ENCODE measurements at places on chromosomes 5 and 9.

DNA sequence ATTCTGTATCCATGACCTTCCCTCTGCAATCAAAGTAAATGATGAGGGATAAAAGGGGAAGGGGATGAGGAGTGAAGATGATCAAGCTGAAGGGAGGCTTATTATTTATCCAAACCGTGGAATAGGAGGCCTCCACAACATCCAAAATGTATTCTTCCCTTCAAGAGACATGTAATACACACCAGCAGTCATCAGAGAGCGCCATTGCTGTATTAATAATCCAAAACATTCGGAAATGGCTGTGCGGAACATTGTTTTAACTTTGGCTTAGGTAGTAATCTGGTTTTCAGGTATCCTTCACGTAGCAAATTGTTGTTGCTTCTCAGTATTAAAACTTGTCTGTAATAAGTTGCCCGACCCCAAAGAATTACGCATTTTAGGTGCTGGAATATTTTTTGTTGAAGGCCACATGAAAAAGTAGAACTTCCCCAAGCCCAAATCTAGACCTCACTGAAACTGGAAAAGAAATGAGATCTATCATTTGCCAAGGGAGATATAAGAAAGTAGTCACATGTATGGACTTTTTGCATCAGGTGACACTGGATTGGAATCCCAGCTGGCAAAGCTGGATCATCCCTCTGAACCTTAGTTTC is 2.6 kb upstream of the BOD1 start:
- DNase-seq, result peak; percentile 39

GRCh38 chr5:133116601-133117000 is 64.8 kb downstream of the HSPA4 start:
- DNase-seq, result no peak

- no peak for DNase-seq
These were observed 36.2 kb upstream of the PTCH1 start for GRCh38 chr9:95552814-95553546.

GRCh38 chr9:128341435-128341849 is 1.1 kb downstream of the SLC27A4 start:
- peak; percentile 83 for DNase-seq

GRCh38 chr9:107721705-107722245 is 232.2 kb upstream of the KLF4 start:
- DNase-seq, result no peak

GRCh38 chr5:109901628-109901981 is 211.9 kb downstream of the MAN2A1 start:
- no peak for DNase-seq

GRCh38 chr9:136341042-136341655 is 13.8 kb downstream of the GPSM1 start:
- DNase-seq, result no peak

- DNase-seq, result no peak
These were observed 2.0 kb upstream of the PTGR1 start for GRCh38 chr9:111601237-111602018.

- peak; percentile 21 for DNase-seq
These were observed 43.0 kb downstream of the SFXN1 start for GRCh38 chr5:175521313-175521833.

DNA sequence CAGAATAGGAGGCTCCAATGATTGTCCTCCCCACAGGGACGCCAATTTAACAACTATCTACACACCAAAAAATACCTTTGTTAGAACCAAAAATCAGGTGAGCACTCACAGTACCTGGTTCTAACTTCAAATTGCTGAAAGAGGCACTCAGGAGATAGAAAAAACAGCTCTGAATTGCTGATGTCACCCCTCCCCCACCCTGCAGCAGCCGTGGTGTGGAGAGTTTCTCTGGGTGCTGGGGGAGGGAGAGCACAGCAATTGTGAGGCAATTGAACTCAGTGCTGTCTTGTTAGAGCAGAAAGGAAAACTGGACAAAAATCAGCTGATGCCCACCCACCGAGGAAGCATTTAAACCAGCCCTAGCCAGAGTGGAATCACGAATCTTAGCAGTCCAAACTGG is 41.8 kb downstream of the TNFSF8 start:
- no peak for DNase-seq

DNA sequence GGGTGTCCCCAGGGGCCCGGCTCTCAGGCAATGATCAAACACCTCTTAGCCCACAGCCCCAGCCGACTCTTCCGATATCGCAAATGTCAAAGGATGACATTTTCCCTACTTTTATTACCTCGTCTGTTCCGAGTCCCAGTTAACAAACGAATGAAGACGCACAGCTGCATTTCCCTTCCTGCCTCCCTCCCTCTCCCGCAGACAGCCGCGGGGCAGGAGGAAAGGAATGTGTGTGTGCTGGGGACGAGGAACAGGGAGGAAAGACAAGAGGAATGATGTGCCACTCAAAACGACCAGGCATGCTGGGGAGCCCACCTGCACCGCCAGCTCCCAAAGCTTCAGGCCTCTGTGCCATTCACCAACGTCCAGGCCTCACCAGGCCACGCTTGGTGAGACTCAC is 125.9 kb upstream of the SARDH start:
- DNase-seq, result no peak

DNA sequence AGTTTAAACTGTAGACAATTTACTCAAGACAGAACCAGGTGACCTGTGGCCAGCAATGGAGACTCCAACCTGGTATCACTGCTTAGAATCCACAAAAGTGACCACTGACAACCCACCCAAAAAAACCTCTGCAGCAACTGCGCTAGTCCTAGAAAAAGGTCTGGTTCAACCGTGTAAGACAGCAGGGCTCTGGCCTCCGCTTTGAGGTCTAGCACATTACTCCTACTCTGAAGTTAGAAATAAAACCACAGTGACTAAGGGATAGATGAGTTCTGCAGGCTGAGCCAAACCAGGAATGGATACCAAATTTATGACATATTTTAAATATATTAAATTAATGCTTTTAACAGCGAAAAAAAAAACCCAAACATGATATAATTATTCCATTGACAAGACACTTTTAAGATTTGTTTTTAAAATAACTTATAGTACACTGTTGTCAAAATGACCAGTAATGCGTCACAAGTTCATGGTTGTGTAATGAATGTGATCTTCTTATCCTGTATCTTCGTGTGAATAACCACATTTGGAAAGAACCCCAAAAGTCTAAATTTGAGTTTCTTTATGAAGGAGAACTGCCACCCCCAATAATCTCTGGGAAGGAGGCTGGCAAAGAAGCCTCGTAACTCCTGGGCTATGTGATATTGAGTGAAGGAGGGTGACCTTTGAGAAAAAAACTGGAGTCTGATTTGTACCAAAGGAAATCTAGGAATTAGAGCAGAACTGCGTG is 101.9 kb upstream of the SLC44A1 start:
- no peak for DNase-seq

GRCh38 chr5:174306345-174307030 is 261.0 kb downstream of the NSG2 start:
- DNase-seq, result no peak

DNA sequence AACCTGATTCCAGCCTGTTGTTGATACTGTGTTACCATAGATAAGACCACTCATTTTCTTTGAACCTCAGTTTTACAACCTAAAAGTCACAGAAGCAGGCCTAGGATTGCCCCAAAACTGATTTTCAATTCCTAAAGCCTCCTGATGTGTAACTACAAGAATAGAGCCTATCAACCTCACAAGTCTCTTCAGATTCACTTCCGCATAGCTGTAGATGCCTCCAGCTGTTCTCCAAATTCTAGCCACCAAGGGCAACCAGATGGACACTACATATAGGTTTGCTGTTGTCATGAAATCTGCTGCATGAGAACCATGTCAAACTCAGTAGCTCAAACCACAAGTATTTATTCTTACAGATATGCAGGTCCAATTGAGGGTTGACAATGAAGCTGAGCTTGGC is 143.5 kb downstream of the SPATA31D1 start:
- DNase-seq, result no peak

DNA sequence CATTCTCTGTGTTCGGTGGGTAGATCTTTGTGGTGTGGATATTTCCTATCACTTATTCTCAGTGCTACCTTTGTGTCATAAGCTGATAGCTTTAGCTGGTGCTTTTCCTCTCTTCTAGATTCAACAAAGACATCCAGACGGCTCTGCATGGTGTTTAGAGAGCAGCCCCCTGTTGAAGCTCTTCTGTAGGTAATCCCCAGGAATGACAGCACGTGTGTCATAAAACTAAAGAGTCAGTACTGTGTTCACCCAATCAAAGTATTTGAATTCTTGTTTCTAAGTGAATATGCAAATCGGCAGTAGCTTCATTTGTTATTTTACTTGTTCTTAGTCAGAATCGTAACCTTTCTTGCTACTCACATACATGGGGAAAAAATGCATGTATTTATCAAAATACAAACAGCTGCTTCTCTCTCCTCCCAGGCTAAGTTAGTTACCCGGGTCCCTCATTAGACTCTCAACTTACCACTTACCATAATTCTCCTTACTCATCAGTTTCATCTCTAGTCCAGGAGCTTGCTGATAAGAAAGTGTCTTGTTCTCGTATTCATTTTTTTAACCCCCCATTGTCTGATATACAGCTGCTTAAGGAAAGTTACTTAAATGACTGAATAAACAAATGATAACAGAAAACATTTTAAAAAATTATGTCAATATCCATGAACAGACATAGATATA is 1696.0 kb upstream of the WWC1 start:
- DNase-seq, result no peak

DNA sequence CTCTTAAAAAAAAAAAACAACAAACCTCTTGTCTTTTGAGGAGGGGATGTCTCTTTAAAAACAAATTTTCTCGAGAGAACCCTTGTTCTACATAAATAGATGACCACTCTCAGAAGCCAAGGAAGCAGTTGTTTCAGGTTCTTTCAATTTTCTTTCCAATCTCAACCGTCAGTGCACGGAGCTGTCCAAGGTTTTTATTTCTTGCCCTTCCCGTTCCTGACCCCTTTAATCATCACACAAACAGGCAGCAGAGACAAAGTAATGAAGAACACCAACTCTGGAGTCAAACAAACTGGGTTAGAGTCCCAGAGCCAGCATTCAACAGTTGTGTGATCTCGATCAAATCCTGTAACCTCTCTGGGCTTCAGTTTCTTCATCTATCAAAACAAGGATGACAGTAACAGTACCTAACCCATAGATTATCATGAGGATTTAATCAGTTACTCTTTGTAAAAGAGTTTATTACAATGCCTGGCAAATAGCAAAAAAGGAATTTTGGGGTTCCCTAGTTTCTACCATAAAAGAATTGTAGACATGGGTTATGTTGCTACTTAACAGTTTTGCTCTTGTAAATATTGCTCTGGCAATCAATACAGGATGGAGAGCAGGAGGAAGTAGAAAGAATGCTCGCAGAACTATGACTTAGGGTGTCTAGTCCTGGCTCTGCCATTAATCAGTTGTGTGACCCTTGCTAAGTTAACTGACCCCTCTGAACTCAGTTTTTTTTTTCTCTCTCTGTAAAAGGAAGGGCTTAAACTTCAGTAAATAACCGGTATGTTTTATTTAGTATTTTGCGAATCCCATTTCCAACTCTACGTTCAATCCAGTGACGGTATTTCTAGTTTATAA is 1.0 kb upstream of the NIM1K start:
- no peak for DNase-seq

- DNase-seq, result no peak
These were observed 49.9 kb downstream of the LRRTM2 start for GRCh38 chr5:138824924-138825863.

- no peak for DNase-seq
These were observed 40.6 kb upstream of the ZNG1F start for GRCh38 chr9:41229408-41230401.

GRCh38 chr5:71013575-71013974 is 11.6 kb downstream of the NAIP start:
- DNase-seq, result no peak

DNA sequence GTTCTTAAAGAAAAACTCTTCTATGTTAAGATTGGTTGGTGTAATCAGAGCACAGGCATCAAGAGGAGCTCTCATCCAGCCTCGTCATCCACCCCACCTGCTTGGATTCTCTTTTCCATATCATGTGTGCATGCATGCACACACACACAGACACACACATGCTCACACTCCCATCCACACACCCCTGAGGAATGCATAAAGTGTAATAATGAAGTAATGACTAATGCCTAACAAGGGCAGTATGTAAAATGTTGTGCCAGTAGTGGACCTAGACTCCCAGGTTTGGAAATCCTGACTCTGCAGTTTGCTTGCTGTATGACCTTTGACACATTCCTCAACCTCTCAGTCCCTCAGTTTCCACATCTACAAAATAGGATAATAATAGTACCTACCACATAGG is 280.0 kb upstream of the ANKRD55 start:
- no peak for DNase-seq

- DNase-seq, result no peak
These were observed 47.3 kb upstream of the NEURL1B start for GRCh38 chr5:172593721-172594235.

- DNase-seq, result no peak
These were observed 298.9 kb downstream of the TRIM32 start for GRCh38 chr9:116986015-116986414.

- DNase-seq, result no peak
These were observed 751.5 kb downstream of the MAT2B start for GRCh38 chr5:164256954-164257353.

- no peak for DNase-seq
These were observed 268.1 kb downstream of the EFNA5 start for GRCh38 chr5:107402434-107403227.

- DNase-seq, result no peak
These were observed 89.4 kb downstream of the KCTD16 start for GRCh38 chr5:144260121-144260520.

GRCh38 chr5:126852091-126852571 is 75.2 kb downstream of the LMNB1 start:
- DNase-seq, result peak; percentile 48

DNA sequence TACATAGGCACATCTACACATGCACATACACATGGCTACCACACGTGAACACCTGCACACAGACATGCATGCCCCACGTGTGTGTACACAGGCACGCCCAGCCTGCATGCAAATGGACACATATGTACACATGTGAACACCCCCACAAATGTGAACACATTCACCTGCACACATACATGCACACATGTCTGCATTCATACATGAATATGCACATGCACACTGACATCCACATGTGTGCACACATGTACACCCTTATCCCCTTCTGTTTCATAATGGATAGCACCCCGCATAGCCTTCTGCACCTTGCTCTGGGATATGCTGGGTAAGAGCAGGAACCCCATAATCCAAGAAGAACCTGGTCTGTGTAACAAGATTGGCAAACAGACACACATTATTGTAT is 66.2 kb downstream of the WNK2 start:
- DNase-seq, result no peak

DNA sequence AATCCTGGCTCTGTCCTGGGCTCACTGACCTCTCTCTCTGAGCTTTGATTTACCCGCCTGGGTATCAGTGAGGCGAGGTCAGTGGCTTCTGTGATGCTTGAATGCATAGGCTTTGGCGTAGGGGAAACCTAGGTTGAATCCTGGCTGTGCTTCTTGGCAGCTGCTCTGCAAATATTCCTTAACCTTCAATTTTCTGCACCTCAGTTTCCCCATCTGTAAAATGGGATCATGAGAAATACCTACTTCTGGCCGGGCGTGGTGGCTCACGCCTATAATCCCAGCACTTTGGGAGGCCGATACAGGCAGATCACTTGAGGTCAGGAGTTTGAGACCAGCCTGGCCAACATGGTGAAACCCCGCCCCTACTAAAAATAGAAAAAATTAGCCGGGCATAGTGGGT is 7.2 kb downstream of the FGF18 start:
- no peak for DNase-seq

- no peak for DNase-seq
These were observed 307.3 kb upstream of the NREP start for GRCh38 chr5:112064271-112064701.

Data from CD8-positive, alpha-beta T cell (primary cell).